Fibroblast of skin of back (primary cell): ENCODE measurements at places on chromosomes 13 and 19.

DNA sequence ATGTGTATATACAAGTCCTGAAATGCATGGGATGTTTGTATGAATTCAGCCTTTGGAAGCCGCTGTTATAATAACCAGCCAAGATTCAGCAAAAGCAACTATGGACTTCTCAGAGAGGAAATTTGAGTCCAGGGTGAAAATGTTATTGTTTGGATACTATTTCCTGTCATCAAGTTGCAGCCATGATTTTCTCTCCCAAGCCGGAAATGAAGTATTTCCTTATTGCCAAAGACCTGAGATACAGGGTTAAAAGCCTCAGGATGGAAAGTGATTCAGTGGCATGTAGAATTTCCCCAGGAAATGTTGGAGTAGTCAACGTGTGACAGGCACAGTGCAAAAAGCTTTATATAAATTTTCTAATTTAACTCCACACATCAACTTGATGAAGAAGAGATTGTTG, 133.9 kb downstream of the IRS2 start:
- DNase-seq: no peak

- peak; percentile 68 for DNase-seq
Observed at GRCh38 chr19:49391581-49392399, 3.7 kb downstream of the KASH5 start.

DNA sequence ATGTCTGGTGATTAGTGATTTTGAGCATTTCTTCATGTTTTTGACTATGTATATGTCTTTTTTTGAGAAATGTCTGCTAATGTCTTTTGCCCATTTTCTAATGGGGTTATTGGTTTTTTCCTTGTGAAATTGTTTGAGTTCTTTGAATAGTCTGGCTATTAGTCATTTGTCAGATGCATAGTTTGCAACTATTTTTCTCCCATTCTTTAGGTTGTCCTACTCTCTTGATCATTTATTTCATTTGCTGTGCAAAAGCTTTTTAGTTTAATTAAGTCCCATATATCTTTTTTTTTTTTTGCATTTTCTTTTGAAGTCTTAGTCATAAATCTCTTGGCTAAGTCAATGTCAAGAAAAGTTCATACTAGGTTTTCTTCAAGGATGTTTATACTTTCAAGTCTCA, 449.8 kb downstream of the DACH1 start:
- DNase-seq: peak; percentile 27

DNA sequence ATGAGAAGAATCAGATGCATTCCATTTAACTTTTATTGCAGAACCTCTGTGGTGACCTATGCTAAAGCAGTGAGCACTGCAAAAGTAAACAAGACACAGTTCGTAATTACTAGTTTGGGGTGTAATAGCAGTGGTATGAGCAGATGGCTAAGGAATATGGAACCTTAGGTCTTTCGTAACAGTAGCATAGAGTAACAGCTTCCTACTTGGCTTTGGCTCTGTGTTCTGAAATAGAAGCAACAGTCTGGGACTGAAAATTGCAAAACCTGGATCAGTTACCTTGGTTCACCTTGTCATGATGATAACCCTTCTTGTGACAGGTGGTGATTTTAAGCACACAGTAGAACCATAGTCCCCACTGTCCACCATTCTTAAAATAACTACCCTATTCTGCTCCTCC, 303.4 kb downstream of the GPC6 start:
- no peak for DNase-seq

DNA sequence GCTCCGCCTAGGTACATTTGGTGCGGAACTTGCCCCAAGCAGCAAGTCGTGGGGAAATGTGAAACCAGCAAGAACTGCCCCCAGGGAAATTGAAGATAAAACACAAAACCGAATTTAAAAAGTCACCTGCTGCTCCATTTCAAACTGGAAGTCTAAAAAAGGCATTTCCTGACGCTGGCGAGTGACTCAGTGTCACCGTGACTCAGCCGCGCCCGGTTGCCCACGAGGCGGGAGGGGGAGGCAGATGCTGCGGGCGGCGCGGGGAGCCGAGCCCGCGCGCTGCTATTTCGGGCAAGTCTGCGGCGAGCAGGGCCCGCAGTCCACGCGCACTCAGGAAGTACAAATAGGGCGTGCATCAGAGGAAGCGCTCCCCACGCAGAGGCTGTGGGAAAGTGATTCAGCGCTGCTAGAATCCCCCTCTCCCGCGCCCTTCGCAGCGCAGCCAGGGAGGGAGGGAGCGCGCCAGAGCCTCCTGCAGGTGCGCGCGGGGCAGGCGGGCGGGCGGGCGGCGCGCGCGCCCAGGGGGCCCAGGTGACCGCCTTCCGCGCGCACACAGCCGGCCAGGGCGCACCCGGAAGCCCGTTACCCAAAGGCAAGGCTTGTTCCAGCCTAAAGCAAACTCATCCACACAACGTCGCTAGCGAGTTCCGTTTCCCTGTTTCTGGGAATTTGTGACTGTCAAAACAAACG, 168.8 kb downstream of the COL4A1 start:
- peak; percentile 83 for DNase-seq

GRCh38 chr19:12769689-12770088, 5.7 kb downstream of the HOOK2 start:
- no peak for DNase-seq

DNA sequence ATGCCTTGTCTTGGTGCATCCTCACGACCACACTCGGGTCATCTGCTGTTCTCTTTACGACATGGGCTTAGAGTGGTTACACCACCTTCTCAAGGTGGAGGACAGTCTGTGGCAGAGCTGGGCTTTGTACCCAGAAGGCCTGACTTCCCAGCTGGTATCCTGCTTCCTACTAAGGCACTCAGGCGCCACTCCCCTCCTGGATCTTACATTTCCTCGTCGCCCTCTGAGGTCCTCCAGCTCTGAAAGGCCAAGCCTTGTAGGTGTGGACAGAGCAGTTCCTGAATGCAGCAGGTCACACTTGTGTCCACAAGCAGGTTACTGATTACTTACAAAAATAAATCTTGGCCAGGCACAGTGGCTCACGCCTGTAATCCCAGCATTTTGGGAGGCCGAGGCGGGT, 11.9 kb downstream of the SYCE2 start:
- no peak for DNase-seq
